ENCODE measurements at places on chromosomes 13 and 19.

- DNase-seq = no peak
These were observed 683.4 kb downstream of the PCDH9 start for GRCh38 chr13:66546534-66547379.

DNA sequence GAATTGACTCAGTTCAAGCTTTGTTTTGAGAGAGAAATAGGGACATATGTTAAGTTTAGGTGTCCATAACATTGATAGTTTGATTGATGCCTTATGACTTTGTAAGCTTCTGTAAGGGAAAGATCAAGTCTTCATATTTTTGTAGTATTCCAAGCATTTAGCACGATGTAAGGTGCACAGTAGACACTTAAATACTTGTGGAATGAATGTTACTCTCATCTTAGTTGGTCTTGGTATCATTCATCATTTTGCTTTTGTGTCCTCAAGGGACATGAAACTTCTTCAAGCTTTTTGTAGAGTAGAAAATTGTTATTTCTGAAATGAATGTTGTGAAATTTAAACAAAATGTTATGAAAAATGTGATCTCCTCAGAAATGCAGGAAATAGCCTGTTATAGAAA, 10.1 kb downstream of the TDRD3 start:
- DNase-seq = no peak

DNA sequence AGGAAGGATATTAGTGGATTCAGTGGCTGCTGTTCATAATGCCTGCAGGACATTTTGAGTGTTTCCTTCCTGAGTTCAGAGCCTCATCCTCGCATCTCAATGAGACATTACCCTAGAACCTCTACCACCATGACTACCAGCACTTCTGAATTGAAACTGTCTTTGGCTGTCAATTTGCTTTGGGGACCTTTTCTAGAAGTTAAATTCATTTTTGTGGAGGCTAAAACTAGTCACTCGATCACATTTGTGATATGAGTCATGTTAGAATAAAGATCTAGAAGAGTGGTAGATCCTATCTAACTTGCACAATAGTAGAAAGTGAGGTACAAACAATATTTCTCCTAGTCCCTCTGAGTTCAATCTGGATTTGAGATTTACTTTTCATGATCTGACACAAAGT, 124.9 kb downstream of the KCNRG start:
- DNase-seq = no peak

DNA sequence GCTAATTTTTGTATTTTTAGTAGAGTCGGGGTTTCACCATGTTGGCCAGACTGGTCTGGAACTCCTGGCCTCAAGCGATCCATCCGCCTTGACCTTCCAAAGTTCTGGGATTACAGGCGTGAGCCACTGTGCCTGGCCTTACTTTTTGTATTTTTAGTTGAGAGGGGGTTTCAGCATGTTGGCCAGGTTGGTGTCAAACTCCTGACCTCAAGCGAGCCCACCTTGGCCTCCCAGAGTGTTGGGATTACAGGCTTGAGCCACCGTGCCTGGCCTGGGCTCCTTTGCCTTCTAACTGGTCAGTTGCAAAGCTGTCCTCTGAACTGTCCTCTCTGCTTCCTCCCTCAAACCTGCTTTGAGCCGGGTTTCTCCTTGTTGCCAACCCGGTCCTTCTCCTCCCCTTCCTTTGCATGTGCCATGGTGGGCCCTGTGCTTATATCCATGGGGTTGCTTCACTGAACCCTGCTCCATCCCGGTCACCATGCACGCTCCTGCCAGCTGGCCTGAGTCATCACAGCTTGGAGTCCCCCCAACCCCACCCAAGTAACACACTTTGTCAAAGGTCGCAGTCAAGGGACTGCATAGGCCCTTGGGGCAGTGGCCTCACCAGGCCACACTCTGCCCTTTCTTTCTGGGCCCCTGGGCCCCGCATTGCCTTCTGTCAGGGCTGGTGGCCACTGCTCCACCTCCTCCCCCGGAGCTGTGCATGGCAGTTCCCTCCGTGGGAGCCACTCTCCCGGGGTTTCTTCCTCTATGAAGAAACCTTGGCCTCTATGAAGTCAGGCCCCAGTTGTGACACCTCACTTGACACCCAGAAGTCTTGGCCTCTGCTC, 21.2 kb downstream of the WTIP start:
- DNase-seq = no peak

DNA sequence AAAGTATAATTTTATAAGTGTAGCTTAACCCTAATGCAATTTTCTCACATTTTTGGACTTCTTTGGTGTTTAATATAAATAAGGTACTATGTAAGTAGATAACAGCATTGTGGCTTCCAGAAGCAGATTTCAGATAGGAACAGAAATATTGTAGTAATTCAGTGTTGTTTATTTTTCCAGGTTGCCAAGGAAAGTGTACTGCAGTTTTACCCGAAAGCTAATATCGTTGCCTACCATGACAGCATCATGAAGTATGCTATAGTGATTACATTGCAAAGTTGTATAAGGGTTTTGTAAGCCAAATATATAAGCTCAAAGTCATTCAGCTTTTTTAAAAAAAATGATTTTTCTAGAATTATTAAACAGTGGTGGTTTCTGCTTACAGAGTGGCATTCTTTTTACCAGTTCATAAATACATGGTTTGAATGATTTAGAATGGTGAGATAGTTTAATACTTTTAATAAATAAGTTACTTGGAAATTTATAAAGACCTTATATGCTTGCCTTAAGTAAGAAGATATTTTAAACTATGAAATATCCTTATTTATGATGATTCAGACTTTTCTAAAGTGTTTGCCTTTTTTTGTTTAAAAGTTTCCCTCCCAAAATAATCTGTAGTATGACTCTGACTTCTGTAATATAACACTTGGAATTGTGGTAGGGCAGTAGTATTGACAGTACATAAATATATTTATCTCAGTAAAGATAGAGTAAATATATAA, 3.7 kb downstream of the UBA2 start:
- DNase-seq = no peak

DNA sequence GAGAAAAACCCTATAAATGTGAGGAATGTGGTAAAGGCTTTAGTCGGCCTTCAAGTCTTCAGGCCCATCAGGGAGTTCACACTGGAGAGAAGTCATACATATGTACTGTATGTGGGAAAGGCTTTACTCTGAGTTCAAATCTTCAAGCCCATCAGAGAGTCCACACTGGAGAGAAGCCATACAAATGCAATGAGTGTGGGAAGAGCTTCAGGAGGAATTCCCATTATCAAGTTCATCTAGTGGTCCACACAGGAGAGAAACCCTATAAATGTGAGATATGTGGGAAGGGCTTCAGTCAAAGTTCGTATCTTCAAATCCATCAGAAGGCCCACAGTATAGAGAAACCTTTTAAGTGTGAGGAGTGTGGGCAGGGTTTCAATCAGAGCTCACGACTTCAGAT, 11.7 kb downstream of the ZNF226 start:
- DNase-seq = no peak

DNA sequence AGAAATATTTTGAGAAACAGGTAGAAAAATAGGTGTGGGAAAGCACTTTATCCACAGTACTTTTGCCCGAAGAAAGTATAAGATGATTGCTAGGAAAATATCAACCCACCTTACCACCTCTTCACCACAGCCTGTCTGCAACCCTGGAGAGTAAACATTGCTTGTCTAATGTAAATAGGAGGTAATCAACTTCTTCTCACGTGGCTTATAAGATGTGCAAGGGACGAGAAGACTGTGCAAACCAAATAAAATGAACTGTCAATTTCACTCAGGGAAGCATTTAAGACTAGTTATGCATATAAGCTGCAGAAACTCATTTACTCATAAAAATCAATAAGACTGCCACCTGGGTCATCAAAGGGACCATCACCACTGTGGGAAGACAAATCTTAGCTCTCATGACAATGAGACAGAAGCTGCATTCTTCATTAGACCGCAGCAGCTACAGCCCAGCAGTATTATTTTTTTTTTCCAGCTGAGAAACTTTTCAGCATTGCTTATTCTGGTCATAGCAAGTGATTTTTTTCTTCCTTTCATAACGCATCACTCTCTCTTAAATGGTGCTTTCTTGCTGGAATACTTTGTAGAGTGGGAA, 807.7 kb upstream of the GPC6 start:
- peak; percentile 20 for DNase-seq

GRCh38 chr19:2805261-2805900, 14.3 kb upstream of the ZNF554 start:
- no peak for DNase-seq

- DNase-seq = no peak
These were observed 5.5 kb upstream of the RLN3 start for GRCh38 chr19:14022469-14022868.

GRCh38 chr13:48534911-48535501, 2.1 kb upstream of the RCBTB2 start:
- DNase-seq = no peak

DNA sequence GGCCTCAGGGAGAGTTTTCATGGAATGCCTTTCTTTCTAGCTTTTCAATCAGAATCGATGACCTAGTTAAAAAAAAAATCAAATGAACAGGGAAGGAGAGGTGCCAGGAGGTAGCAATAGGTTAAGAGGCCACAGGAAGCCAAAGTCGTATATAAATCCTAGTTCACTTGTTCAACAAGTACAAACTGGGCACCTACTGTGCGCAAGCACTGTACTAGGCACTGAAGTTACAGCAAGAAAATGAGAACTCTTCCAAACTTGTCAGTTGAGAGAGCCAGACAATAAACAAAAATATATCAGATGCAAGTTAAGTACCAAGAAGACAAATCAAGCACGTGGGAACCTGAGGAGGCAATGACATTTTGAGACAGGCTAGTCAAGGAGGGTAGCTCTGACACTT, 6.1 kb downstream of the SUGP2 start:
- no peak for DNase-seq

DNA sequence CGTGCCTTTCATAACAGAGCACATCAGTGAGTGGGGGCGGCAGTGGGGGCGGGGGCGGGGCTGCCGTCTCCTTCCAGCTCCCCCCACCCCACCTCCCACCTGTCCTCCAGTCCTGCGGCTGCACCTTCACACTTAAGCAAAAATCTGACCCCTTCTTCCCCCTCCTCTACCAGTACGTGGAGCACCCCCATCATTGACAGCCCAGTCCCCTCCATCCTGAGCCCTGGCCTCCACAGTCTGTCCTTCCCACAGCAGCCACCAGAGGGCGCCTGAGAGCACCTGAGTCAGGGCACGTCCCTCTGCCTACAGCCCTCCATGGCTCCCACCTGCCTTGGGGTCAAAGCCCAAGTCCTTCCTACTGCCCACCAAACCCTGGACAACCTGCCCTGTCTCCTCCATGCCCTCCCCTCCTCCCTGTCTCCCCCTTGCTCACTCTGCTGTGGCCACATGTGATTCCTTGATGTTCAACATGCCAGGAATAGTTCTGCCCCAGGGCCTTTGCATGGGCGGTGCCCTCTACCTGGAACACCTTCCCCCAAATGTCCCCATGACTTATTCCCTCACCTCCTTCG, 4.0 kb downstream of the EBI3 start:
- no peak for DNase-seq

DNA sequence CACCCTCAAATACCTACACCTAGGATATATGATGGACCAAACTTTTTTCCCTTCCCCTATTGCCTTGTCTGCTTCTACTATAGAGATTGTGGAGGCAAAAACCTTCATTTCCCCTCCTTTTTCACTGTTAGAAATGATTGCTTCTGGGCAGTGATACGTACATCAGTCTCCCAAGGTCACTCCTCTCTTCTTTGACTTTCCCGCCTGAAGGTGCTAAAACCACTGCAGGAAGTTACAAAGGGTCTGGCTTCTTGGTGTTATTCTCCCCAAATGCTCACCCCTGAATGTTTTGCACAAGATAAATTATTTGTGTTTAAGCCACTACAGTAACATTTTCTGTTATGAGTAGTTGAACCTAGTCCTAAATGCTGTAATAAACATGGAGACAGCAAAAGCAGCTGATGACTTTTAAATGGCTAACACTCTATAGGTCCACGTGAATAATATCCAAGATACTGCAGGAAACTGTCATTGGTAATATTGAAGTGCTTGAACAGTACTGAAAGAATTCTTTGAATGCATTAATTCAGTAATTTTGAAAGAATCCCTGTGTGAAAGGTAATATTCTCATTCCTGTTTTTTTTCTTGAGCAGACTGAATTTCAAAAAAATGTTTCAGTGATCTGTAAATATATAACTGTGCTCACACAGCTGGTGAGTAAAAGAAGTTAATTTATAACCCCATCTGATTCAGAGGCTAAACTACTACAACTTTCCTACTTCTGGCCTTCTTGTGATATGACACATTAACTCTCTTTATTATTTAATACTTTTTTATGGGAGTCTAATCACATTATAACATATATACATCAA, 865.1 kb downstream of the EFNB2 start:
- DNase-seq = no peak

- DNase-seq = no peak
These were observed 344.5 kb downstream of the KCNRG start for GRCh38 chr13:50359779-50360178.
